ENCODE measurements at places on chromosomes 5 and 9.

DNA sequence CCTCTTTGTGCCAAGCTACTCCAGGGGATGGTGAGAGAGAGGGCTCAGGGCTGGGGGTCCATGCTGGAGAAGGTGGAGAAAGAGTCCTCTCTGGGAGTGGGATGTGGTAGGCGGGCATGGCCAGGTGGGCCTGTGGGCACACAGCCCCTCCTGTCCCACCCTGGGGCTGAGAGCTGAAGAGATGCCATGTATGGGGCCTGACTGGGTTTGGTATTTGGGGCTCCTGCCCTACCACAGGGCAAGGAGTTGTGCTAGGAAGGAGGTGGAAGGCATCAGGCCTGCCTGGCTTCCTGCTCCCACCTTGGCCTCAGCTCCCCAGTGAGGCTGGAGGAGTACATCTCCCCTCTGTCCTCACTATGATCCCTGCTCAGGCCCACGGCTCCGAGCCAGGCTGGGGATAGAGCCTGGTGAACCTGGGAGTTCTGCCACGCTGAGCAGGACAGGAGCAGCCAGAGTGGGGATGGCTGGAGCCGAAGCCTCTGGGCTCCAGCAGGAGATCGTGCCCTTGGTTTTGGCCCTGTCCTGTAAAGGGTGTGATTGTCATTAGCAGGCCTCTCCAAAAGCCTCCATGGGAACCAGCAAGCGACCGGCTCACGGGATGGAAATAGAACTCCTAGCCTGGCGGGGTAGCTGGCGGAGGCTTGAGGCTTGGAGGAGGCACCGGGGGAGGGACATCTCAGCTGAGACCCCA lies 75.5 kb downstream of the CACNA1B start:
- no peak for DNase-seq

- DNase-seq, result no peak
Observed at GRCh38 chr9:38380230-38380871, 12.2 kb upstream of the ALDH1B1 start.

- no peak for DNase-seq
Observed at GRCh38 chr9:14168381-14168780, 145.6 kb downstream of the NFIB start.

GRCh38 chr9:137465720-137466388 lies 6.7 kb upstream of the NSMF start:
- no peak for DNase-seq

DNA sequence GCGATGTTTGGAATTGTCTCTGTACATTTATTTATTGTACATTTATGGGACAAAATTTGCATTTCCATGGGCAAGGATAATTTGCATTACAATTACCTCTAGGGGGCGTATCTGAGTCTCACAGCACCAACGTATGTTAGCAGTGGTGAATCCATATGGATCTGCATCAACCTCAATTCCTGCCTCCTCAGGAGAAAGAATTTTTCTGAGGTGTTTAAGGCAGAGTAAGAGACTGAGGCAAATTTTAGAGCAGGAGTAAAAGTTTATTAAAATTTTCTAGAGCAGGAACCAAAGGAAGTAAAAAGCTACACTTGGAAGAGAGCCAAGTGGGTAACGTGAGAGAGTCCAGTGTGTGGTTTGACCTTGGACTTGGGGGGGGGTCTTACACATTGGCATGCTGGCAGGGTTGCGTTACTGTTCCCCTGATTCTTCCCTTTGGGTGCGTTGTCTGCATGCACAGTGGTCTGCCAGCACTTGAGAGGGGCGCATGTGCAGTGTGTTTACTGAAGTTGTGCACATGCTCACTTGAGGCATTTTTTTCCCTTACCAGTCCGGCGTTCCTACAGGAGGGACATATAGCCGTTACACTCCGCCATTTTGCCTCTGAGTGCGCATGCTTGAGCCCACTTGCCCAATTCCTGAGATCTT lies 21.0 kb upstream of the RAB14 start:
- DNase-seq, result no peak

GRCh38 chr9:114894609-114895433 lies 35.6 kb downstream of the TNFSF8 start:
- DNase-seq, result no peak

DNA sequence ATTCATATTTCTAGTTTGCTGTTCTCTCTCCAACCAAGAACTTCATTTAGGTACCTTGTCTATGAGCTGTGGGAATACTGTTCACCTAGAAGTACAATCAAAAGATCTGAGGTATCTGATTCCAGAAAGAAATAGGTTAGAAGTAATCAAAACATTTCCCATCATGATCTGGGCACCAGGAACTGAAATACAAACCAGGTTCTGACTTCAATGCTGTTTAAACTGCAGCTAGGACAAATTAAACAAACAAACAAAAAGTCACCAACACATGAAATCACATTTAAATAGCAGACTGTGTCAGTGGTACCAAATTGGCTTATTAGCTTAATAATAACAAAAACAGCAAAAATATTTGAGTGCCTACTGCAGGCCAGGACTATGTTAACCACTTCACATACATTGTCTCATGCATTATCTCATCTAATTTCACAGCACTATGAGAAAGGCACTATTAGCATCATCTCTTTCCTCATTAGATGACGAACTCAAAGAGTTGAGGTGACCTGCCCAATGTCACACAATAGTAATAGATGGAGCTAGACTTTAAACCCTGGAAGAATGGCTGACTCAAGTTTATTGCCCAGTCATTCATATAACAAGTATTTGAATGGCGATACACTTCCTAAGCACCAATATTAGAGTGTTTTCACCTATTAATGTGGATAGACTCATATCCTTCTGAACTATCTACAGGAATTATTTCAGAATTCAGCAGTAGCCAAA lies 14.5 kb downstream of the PLPP1 start:
- DNase-seq, result no peak

DNA sequence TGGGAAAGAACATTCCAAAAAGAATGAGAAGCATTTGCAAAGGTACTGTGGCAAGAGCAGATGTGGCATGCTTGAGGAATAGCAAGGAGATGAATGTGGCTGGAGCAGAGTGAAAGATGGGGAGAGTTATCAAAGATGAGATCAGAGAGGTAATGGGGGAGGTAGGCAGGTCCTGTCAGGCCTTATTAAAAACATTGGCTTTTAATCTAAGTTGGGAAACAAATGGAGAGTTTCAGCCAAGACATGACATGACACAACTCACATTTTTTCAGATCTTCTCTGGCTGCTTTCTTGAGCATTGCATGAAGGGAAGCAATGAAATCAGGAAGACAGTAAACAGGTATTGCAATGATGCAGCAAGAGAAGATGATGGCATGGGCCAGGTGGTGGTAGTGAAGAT lies 120.3 kb downstream of the MUSK start:
- DNase-seq, result no peak

Measured in hippocampal formation (tissue), 2 donors.